NCI-H1092 (cell line): ENCODE measurements at places on chromosomes 4 and X.

GRCh38 chr4:182869697-182870096 lies 47.5 kb downstream of the DCTD start:
- DNase-seq: no peak

- peak; percentile 63 for DNase-seq
These were observed 2.9 kb downstream of the MAML3 start for GRCh38 chr4:140150886-140151698.

- DNase-seq: no peak
These were observed 1.4 kb downstream of the PDZD4 start for GRCh38 chrX:153828723-153829548.

DNA sequence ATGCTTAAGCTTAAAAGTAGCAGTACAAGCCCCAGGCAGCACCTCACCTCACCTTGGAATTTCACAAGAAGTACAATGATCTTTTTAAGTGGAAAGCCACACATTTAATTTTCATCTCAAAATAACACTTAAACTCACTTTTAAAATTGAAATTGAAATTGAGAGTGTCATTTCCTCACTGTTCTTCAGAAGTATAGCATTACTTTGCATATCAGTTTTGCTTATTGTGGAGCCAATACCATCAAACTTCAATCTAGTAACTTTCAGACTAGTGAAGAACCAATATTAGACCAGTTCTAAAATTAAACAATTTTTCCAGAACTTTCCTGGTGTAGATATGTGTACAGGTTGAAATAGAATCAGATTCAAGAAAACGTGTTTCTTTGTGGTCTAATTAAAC lies 242.4 kb downstream of the NDST4 start:
- no peak for DNase-seq

DNA sequence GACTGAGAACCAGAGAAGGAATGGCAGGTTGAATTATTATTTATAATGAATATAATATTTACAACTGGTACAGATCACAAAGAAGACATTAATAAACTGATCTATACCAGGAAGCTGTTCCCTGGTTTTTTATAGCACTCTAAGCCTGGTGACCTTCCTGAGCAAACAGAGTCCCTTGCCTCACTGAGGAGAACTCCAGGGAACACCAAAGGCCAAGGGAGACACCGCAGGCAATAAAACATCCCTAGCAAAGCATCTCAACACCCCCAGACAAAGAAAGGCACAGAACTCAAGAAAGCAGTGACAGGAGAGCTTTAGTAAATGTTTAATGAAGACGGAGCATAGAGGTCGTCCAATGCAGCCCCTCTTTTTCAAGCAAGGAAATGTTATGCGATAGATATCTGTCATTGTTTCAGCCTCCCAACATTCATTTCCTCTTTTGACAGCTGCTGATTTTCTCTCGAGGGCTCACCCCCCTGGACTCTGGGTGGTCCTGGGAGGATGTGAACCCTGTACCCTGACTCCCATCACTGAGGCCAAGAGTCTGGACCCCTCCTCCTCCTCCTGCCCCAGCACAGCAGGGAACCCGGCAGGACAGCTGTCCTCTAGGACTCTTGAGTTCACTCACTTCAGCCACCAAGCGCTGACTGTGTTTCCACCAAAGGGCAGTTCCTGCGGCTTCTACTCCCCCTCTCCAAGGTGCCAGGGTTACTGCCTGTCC lies 342.5 kb upstream of the GATB start:
- DNase-seq: no peak

- no peak for DNase-seq
These were observed 180.9 kb downstream of the DACH2 start for GRCh38 chrX:86329174-86329573.

DNA sequence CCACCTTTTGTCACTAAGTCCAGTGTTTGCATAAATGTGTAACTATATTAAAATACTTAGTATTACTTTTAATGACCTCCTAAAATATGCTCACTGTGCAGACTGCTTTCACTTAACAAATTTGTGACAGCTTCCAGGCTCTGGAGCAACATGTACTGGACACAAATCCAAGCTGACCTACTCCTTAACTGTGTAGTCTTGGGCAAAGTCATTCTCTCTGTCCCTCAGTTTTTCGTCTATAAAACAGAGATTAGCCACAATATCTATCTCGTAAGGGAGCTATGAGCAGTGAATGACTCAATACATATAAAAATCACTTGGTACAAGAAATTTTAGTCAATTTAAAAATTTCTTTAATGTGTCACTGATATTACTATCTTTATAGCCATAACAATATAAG lies 20.4 kb upstream of the RAB40A start:
- DNase-seq: no peak

GRCh38 chrX:24207826-24208225 lies 58.3 kb downstream of the ZFX start:
- DNase-seq: no peak

DNA sequence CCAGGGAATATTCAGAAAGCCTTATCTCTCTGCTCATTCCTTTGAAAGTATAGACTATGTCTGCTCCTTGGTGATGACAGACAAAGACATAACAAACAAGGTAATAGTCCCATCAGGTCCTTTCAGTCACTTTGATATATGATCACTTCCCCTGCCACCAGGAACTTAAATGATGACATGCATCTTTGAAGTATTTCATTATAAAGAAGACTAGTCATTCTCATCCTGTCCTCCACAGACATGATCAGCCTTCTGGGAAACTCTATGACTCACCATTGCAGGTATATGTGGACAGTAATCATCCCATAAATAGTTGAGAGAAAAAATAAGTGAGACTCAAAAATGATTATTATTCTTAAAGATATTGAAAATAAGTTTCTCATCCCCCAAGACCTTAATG lies 117.5 kb upstream of the VCX2 start:
- DNase-seq: no peak

GRCh38 chr4:137076908-137077307 lies 455.4 kb downstream of the PCDH18 start:
- DNase-seq: no peak

- no peak for DNase-seq
These were observed 78.9 kb upstream of the PPP2R3B start for GRCh38 chrX:465418-466215.

- no peak for DNase-seq
These were observed 95.7 kb downstream of the PRDM5 start for GRCh38 chr4:120826853-120827252.

GRCh38 chrX:119826399-119826959 lies 26.3 kb downstream of the UPF3B start:
- no peak for DNase-seq

- no peak for DNase-seq
These were observed 41.0 kb upstream of the UGT2B17 start for GRCh38 chr4:68617003-68617698.

- no peak for DNase-seq
These were observed 77.5 kb downstream of the CRLF2 start for GRCh38 chrX:1134976-1135375.

DNA sequence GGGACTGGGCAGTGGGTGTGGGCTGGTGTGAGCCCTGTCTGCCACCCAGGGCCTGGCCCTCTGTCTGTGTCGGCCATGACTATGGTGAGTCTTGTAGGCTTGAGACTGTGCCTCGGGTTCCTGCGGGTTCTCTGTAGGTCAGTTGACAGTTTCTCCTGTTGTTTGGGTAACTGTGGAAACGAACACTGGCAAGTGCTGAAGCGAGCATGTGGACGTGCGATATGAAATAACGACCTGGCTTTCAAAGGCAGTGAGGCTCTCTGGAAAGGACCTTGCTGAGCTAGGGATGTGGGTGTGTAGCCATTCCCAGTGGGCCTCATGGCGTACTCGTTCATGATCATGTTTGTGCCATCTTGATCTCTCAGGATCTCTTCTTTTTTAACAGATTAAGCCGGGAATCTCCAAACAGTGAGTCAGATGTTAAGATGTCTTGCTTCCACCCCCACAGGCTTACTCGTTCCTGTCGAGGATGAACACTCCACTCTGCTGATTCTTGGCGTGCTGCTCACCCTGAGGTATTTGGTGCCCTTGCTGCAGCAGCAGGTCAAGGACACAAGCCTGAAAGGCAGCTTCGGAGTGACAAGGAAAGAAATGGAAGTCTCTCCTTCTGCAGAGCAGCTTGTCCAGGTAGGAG lies 41.3 kb downstream of the HTT start:
- no peak for DNase-seq

- DNase-seq: no peak
These were observed 280.0 kb upstream of the EMCN start for GRCh38 chr4:100797791-100798190.

DNA sequence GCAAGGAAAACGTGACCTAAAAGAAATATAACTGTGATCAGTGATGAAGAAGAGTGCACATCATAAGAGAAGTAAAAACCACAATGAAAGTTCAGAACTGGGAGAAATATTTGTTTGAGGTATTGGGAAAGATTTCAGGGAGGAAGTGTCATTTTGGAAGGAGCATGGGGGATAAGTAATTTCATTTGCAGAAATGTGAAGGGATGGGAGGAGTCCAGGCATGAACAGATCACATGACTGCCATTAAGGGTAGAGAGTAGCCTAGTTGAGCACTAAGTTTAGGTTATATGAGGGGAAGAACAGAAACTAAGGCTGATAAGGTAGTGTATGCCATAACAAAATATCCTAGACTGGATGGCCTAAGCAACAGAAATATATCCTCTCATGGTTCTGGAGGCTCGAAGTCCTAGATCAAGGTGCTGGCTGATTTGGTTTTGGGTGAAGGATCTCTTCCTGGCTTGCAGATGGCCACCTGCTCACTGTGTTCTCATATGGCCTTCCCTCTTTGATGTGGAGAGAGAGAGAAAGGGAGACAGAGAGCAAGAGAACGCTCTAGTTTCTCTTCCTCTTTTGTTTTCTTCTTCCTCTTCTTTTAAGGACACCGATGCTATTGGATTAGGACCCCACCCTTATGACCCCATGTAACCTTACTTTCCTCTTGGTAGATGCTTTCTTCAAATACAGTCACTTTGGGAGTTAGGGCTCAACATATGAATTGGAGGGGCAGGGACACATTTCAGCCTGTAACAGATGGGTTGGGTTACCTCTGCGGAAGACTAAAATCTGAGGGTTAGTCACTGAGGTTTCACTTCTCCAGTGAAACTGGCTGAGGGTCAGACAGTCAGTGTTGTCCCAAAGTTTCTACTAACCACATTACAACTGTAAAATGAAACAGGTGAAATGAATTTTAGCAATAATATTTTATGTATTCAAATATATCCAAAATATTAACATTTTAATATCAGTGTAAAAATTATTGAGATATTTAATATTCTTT lies 77.9 kb downstream of the EGF start:
- DNase-seq: no peak
